ENCODE measurements at places on chromosomes 3 and 15.
A peak's percentile ranks its signal among the peaks of the same experiment; 100 is the strongest.

DNA sequence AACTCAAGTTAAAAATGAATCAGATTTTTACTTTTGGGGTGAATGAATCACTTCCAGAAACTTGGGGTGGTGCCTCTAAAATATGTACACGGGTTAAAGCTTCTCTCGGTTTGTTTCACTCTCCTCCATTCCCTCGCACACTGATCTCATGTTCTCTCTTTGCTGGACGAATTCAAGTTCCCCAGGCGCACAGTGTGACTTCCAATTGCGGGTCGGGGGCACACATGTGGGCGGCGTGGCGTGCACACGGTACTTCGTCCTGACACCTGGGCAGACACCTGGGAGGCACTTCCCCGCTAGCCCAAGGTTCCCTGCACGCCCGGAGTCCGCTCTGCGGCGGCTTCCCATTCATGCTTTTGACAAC, 692 bp downstream of the SCAANT1 start:
- DNase-seq: no peak

- DNase-seq: no peak
These were observed 161.8 kb upstream of the NECTIN3 start for GRCh38 chr3:110909839-110910238.

DNA sequence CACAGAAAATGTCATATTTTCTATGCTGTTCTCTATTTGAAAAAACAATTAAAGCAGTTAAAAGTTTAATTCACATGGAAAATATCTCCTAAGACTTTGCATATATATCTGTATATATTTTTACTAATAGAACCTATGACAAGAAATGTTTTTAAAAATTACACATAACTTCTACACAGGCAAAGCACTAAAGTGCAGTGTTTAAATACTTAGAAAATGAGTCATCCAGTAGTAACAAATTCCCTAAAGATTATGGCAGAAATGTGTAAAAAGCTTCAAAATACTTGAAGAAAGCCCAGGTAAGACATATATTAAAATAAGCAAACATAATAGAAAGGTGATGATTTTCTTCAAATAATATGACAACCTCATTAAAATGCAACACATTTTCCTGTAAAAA, 236.6 kb downstream of the TBC1D5 start:
- DNase-seq: peak; percentile 40

- DNase-seq: peak; percentile 79
These were observed 16.0 kb downstream of the NEK10 start for GRCh38 chr3:27353221-27353620.

- DNase-seq: peak; percentile 99
These were observed 127.0 kb downstream of the KLHL25 start for GRCh38 chr15:85667491-85668424.

DNA sequence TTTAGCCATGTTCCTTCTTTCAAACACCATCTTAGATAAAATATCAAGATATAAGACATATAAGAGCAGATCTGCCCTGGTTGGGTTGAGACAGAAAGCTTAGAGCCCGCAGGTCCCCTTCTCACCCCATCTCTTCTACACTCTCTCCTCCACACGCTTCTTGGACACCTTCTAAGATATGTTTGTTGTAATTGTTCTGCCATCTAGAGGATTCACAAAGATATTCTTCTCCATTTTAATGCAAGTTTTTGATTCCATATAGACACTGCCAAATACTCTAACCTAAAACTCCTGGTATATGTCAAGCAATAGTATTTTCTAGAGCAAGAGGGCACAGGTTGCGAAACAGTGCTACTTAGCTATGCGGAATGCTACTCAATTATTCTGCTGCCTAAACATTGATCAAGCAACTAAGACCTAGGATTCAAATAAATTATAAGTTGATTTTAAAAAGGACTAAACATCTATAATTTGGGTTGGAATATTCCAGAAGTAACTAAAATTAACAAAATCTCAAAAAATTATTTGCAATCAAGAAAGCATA, 6.8 kb downstream of the CHRM5 start:
- no peak for DNase-seq

- no peak for DNase-seq
These were observed 247.3 kb upstream of the SUCLG2 start for GRCh38 chr3:67901681-67902080.

- DNase-seq: no peak
These were observed 38.5 kb downstream of the MAP3K13 start for GRCh38 chr3:185401319-185401955.

DNA sequence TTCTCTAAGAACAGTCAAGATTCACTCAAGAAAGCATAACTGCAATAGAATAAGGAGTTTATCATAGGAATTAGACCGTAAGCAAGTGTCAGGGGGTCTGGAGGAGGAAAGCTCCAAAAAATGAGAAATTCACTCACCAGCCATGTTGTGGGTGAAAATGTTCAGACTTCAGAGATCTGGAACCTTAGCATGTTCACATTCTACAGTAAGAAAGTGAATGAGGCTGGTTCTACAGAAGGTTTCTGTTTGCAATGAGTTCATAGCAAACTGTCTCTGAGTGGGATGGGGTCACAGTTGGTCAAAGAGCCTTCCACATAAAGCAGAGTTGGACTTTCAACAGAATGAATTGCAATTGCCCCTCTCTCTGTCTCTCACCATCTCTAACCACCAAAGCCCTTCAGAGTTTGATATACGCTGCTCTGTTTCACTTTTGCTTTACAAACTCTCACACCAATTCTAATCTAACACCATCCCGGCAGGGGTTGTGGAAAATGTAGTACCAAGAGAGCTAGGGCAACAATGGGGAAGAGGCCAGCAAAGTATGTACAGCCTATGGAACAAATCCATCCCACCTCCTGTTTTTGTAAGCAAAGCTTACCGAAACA, 581.8 kb upstream of the UBE2E2 start:
- no peak for DNase-seq

GRCh38 chr3:11717768-11718636, 74.3 kb upstream of the VGLL4 start:
- DNase-seq: peak; percentile 67

DNA sequence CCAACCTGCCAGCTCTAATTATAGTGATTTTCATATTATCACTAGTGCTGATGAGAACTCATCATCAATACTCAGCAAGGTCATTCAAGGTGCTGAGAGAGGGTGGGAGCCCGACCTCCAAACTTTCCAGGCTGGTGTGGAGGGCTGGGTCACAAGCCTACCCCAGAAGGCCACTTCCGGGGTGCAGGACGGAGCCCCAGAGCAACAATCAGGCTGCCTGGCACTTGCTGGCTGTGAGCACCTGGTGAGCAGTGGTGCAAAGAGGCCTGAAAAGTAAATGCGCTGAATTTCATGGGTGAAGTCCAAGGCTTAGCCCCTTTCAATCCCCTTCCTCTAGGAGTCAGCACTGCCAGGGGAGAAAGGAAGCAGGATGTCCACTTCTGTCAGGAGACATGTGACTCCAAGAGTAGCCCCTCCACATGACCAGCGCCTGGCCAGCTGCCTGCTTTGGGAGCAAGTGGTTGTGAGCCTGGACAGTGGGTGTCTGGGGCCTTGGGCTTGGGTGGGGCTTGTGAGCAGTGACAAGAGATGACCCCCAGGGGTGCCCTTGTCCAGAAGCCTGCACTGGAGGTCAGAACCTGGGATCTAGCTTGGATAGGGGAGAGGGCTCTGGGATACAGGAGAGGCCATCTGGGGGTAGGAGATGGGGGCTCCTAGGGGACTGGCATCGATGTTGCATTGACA, 165.0 kb upstream of the TLE3 start:
- no peak for DNase-seq

DNA sequence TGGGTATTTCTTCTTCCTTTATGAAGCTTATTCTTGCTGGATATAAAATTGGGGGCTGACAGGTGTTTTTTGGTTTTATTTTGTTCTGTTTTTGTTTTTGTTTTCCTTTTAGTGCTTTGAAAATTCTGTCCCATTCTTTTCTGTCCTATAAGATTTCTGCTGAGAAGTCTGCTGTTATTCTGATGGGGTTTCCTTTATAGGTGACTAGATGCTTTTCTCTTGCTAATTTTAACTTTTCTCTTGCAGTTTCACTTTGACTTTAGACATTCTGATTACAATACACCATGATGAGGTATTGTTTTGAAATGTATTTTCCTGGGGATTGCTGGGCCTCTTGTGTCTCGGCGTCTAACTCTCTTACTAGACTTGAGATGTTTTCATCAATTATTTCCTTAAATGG, 22.8 kb downstream of the TTC14 start:
- no peak for DNase-seq

DNA sequence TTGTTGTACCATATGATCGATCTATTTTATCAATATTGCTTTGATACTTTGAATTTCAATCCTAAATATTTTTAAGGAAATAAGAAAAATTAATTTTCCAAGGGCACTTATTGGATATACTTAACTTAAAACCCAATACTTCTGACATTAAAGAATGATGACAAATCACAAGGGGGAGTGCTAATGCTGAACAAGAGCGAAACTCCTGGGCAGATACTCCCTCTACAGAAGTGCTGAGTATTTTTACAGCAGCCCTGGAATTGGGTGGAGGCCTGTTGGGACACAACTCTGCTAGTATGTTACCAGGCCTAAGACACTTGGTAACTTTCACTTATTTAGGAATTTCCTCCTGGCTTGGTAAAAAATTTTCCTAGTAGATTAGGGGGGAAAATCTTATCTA, 46.2 kb downstream of the DENND6A start:
- peak; percentile 60 for DNase-seq

DNA sequence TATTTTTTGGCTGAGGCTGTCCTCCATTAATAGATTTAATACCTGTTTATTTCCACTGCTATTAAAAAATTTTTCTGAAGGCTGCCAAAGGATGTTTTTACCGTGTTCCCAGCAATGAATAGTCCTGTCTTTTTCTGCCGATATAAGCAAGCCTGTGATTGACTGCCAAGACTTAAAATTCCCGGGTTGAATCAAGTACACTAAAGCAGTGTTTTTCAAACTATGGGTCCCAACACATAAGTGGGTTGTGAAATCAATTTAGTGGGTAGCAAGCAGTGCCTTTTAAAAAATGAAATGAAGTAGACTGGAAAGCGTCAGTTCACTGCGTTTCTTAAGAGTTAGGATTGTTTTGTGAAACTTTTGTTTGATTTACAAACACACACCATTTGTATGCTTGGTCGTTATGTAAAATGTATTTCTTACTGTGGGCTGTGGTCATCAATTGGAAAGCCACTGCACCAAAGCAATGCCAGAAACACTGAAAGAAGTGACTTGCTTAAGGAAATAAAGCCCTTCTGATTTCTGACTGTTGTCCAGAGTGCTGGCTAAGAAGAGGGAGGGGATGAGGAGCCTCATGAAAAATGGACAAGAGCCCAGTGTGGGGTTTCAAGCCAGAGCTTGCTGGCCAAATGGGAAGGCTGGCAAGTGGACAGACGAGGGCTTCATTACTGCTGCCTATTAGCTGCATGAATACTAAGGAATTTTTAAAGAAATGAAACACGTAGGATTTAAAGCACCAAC, 206.0 kb downstream of the THRB start:
- peak; percentile 64 for DNase-seq

GRCh38 chr3:46867550-46867898, 4.3 kb upstream of the MYL3 start:
- peak; percentile 56 for DNase-seq

DNA sequence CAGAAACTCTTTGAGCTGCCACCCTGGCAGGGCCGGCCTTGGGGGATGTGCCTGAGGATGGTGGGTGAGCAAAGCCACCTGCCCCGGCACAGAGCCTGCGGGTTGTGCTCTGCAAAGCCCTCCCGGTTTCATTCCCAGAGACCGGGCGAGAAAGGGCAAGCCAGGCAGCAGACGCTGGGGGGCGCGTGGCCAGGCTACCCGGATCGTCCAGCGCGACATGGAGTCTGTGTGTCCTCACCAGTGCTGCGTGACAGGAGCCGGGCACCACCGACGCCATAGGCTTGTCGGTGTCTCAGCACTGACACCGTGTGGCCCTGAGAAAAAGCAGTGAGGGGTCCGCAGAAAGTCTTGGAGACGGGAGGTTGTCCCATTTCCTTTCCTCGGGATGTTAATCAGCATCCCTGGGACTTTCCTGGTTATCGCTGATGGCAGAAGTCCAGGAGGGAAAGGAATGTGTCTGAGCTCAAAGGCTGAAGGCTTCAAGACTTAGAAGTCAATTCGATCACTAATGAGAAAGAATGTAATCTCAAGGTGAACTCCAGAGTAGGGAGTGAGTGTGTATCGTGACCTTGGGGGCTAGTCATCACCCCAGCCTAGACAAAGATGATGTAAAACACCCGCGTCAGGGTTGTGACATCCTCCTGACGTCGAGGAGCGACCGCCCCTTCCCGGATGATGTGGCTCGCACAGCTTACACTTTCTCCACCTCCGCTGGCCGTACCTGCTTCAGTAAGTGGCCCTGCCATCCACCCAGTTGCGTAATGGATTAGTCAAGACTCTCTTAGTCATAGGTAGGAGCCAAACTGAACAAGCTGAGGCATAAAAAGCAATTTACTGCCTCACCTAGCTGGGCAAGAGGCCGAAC, 36.3 kb upstream of the PLA2G4E start:
- DNase-seq: peak; percentile 56

DNA sequence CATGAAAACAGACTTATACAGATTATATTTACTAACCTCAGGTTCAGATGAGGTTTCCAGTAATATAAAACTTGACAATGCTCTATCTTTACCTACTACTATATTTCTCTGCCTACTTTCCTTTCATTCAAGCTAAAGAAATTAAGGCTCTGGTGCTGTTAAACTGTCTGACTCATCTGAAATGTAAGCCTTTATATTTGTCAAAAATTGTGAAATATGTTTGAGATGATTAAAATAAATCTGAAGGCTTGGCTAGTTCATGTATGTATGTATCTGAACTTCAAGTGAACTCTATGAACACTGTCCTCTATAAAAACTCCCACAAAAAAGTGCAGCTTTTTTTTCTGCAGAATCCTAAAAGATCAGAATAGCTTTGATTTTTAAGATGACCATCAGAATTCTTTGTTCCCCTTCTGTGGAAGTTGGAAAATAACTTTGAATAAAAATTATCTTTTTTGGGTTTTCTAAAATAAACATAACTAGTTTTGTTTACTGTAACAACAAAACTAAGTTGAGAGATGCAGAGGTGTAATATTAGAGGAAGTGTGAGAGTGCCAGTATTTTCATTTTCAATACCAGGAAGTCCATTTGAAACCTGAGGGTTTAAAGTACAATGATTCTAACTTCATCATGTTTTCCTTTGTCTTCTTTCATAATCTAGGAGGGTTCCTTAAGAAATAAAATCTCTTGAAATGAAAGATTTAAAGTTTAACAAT, 42.2 kb downstream of the ILDR1 start:
- DNase-seq: no peak

- DNase-seq: peak; percentile 40
These were observed 2.7 kb downstream of the ANKRD28 start for GRCh38 chr3:15794842-15795650.

GRCh38 chr3:123611082-123611481, 26.2 kb upstream of the HACD2 start:
- no peak for DNase-seq

- DNase-seq: peak; percentile 85
These were observed at the start of gene GAP43 for GRCh38 chr3:115623044-115623868. Gene GAP43, plus strand, starts transcription at chr3:115623510. Its CDS starts 180 bp downstream, at chr3:115623690.
